ENCODE measurements at places on chromosomes 4 and X.

DNA sequence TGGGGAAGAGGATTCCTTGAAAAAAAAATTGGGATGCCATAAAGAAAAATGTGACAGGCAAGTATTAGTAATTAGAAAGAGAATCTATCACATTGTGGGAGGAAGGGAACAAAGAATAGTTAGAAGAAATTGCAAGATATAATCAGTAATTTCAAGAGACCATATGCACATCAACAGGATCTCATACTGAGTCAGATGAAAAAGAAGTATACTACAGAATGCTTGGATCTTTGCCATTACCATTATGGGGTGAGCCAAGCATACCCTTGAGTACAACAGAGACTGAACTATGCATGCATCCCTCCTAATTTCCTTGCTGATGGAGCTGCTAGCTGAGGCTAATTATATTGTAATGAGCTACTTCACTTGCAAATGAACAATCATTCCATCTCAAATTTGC, 287.6 kb downstream of the PAPSS1 start:
- DNase-seq = no peak

DNA sequence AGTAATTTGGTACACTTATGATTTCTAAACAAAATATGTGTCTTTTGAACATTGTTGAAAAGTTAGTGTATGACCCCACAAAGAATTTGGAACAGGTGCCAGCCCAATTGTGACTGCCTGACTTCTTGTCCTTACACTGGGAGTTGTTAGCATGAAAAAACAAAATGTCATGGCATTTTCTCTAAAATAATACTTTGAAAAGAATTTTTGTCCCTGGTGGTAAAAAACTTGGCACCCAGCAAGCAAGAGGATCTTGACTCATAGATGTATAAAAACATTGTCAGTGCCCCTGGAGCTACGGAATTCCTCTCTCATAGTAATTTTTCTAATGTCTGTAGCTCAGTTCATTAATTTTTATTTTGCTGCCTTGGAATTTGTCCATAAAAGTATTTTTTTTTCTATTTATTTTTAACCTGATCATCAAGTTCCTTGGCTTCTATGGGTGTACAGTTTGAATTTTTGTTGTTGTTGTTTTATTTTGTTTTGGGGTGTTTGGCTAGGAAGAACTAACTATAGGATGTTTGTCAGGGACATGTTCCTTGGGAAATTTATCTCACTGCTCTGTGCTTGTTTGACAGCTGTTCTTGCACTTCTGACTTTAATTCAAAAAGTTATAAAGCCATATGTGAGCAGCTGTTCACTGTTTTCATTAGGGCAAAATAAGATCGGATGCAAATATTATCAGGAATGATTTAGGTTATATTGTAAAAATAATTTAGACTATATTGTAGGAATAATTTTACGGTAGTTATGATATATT, 95.4 kb upstream of the NUDT6 start:
- no peak for DNase-seq

DNA sequence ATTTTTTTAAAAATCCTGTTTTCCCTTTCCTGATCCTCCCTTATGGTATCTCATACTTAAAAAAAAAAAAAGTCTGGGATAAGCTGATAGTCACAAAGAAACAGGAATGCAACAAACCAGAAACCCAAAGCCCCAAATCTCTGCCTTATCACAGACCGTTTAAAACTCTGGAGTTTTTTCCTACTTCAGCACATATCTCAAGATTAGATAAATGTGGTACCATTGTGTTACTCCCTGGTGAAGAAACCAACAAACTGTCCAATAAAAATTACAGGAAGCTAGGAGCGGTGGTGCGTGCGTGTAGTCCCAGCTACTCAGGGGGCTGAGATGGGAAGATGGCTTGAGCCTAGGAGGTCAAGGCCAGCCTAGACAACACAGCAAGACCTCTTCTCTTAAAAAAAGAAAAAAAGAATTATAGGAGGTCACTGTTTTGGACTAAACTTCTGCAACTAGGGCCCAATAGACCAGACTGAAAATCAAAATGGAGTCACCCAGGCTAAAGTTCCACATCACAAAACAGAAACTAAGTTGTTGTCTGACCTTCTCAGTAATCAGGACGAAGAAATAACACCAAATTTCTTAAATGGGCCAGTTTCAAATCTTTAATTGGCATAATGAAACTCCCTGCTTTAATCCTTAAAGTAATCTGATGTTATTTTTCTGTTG, 51.9 kb downstream of the RBM47 start:
- DNase-seq = no peak

DNA sequence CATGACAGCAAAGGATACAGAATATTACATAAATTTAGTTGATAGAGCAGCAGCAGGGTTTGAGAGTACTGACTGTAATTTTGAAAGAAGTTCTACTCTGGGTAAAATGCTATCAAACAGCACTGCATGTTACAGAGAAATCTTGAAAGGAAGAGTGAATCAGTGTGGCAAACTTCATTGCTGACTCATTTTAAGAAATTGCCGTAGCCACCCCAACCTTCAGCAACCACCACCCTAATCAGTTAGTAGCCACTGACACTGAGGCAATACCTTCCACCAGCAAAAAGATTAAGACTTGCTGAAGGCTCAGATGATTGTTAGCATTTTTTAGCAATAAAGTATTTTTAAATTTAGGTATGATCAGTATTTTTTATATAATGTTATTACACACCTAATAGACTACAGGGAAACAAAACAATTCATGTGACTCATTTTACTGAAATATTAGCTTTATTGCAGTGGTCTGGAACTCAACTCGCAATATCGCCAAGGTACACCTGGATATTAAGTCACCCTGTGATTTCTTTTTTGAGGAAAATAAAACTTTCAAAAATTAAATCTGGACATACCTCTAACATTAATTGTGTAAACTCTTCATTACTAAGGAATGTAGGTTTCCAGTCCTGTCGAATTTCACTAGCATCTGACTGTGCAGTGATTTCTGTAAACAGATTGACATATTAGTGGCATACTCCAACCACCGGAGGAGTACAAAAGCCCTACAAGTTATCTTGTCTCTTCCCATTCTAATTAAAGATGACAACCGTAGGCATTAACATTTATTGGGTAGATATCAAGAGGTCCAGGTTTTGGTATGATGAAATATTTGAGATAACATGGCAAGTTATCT, 71.1 kb downstream of the CLOCK start:
- no peak for DNase-seq

DNA sequence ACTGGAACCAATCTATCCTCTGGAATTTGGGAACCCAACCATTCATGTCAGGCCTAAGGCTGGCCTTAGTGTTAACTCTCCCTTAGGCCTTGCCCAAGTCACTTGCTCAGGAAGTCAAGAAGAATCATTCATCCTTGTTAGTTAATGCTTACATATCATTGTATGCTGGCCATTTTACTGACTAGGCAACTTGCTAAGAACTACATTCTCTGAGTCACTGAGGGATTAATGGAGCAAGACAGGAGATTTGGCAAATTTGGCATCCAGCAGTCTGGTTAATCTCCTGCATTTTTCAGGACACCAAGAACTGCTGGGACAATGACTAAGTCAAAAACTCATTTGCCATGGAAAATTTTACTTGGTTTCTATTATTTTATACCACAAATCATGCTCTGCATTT, 115.8 kb upstream of the DDIT4L start:
- DNase-seq = no peak

DNA sequence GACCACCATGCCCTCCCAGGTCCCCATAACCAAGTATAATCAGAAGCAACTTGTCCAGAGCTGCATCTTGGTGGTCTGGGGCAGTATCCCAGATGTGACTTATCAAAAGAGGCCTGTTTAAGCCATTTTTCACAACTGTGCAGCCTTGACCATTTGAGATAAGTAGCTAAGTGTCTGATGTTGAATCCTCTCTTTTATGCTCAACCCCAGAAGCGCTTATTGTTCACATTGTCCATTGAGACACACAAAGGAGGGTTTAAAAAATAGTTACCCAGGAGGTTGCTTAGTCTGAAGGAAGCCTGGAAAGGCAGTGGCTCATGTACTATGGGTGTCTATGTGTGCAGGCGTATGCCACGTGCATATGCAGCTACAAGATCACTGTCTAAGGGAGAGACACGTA, 27.0 kb downstream of the ENPP6 start:
- DNase-seq = no peak

- no peak for DNase-seq
Observed at GRCh38 chrX:18890724-18891547, 93.0 kb downstream of the PHKA2 start.

- no peak for DNase-seq
Observed at GRCh38 chrX:1246816-1247215, 21.8 kb upstream of the CSF2RA start.

GRCh38 chr4:1126506-1126905, 13.1 kb upstream of the RNF212 start:
- no peak for DNase-seq

- DNase-seq = no peak
Observed at GRCh38 chr4:146477054-146477453, 44.7 kb downstream of the SLC10A7 start.

DNA sequence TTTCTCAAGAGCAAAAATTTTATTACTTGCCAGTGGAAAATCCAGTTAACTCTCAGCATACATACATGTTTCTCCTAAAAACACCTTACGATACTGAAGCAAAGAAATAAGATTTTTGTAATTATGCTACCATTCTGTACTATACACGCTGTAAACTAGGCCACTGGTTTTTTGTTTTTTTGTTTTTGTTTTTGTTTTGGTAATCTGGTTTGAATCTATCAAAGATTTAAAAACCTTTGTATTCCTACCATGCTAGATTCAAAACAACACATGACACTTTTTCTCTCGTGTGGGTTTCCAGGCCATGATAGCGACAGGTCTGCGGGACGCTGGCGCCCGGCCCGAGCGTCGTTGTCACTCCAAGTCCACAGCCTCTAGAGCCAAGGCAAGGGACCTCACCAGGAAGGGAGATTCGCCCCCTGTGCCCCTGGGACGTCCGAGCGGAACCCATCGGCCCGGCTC, 723 bp downstream of the TMEM192 start:
- peak; percentile 18 for DNase-seq

GRCh38 chr4:104740161-104740560, 245.5 kb upstream of the CXXC4 start:
- DNase-seq = no peak

DNA sequence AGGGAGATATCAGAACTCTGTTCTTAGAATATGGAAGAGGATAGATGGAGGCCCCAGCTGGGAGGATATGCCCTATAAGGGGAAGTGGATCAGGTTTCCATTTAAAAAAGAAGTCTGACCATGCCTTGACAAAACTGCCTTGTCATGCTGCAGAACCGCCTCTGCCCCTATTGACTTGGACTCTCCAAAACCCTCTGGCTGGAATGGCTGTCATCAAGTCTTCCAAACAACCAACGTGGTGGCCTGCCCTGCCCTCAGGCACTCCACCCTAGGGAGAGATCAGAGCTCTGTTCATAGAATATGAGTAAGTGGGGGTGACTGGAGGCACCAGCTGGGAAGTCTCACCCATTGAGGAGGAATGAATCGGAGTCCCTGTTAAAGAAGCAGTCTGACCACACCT, 114.9 kb downstream of the VSIG4 start:
- no peak for DNase-seq

GRCh38 chr4:18051281-18051680, 29.7 kb upstream of the LCORL start:
- no peak for DNase-seq

DNA sequence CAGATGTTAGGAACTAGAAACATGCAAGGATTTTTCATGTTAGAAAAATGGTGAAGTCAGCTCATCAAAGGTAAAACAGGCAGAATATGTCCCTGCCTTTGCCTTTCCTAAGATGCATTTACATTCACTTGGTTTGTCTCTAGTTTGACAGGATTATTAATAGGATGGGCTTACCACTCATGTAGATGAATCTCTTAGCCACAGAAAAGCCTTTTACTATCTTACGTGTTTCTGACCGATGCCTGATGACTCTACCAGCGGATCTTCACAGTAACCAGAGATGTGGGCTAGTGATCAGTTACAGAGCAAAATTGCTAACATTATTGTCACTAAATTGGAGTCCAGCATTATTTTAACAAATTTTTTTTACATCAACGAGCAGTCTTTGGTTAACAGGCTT, 187.6 kb downstream of the MAML3 start:
- no peak for DNase-seq

GRCh38 chr4:168630445-168631187, 133.8 kb downstream of the PALLD start:
- DNase-seq = no peak

DNA sequence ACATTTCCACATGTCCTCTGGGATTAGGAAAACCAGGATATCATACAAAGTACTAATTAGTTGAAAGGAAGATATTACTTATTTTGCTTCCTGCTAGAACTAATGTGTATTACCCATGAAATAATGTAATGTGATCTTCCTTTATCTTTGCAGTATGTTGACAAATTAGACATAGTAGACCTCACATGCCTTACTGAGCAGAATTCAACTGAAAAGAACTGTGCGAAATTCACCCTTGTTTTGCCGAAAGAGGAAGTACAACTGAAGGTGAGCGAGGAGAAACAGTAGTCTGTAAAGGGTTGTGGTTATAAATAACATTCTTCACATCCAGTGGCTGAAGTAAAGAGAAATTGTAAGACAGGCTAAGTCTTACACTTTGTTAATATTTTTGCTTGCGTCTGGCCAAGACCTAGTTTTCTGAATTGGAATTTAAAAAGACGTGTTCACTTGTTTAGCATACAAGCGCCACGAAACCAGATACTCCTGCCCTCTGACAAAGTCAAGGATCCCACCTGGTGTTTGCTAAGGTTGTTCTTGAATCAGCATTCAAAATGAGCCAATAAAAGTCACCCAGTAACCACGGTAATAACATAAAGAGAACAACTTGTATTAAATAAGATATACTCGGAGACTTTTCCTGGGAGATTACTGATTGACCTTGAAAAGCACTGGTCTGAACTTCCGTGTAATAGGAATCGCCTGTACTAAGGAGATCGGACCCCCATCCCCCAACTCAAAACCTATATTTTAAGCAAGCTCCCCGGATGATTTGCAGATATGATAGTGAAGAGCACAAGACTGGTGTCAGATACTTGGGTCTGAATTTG, 16.9 kb downstream of the STAP1 start:
- no peak for DNase-seq

DNA sequence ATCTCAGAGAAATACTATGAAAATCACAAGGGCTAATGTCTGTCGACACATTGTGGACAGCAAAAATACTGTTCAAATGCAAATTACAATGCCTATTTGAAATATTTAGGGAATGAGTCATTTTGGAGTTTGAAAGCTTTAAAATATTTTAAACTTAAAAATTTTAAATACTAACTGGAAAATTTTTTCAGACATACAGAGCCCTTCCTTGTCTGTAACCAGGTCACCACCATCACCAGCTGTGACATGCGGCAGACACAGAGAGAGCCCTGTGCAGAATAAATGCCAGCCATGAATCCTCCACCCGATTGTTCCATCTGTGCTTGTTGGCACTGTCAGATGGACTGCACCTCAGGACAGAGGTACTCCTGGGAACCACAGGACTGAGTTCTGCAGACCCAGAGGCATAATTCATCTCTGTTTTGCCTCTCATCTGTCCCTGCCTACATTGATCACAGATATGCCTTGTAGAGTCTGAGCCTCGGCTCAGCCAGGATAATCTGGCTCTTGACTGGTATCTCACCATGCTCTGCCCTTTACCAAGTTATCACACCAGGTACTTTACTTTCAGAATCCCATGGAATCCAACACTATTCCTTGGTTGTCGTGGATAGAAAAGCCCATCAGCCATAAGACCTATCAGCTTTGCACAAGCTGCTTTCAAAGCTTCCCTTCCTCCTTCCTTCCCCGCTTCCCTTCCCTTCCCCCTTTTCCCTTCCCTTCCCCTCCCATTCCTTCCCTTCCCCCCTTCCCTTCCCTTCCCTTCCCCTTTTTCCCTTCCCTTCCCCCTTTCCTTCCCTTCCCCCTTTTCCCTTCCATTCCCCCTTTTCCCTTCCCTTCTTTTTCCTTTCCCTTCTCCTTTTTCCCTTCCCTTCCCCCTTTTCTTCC, 67.2 kb downstream of the TBC1D9 start:
- DNase-seq = no peak

Data from CMK (cell line).